ENCODE measurements at places on chromosomes 12 and 14. TPM values are rescaled to one million over a fixed set of nuclear protein-coding genes. Genes with fewer than 3 reads are reported as not detected.

- DNase-seq = no peak
- H3K27me3 ChIP-seq = no peaks in the 10 kb centered on the region
- H3K36me3 ChIP-seq = no peaks in the 10 kb centered on the region
- H3K27ac ChIP-seq = no peak overlapping the region
- peaks cover 6% of the 10 kb centered on the region for H3K4me1 ChIP-seq
These were observed 176.0 kb downstream of the CHST11 start for GRCh38 chr12:104632724-104633201.

DNA sequence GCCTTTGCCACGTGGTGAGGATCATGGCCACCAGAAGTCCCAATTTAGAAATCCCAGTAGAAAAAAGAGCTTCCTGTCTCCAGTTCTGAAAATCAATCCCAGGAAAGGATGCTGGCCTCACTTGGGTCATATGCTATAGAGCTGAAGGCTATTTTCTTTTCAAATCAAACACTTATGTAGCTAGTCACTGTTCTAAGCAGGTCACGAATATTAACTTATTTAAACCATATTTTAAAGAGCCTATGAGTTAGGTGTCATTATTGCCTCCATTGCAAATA lies 97.5 kb downstream of the VCPKMT start:
- peaks cover 20% of the 10 kb centered on the region for H3K4me1 ChIP-seq
- no peaks in the 10 kb centered on the region for H3K27me3 ChIP-seq
- peak overlapping the region; percentile 47 for H3K27ac ChIP-seq
- H3K36me3 ChIP-seq = no peaks in the 10 kb centered on the region

- H3K27me3 ChIP-seq = no peaks in the 10 kb centered on the region
- no peak overlapping the region for H3K27ac ChIP-seq
- H3K36me3 ChIP-seq = no peaks in the 10 kb centered on the region
- no peak for DNase-seq
- H3K4me3 ChIP-seq = no peak overlapping the region
- H3K4me1 ChIP-seq = no peaks in the 10 kb centered on the region
These were observed 214.9 kb upstream of the HMGA2 start for GRCh38 chr12:65609359-65609771.

- peaks cover 13% of the 10 kb centered on the region for H3K4me1 ChIP-seq
- H3K4me3 ChIP-seq = peak within 1 kb of the TSS; percentile 37
- H3K36me3 ChIP-seq = peaks cover 3% of the 10 kb centered on the region
- H3K27ac ChIP-seq = no peak within 1 kb of the TSS
These were observed at the start of gene DNAH10 for GRCh38 chr12:123761841-123762714. Gene DNAH10, plus strand, starts transcription at chr12:123762301. Its CDS starts 36 bp downstream, at chr12:123762337.

GRCh38 chr14:69315301-69315700 lies 55.3 kb downstream of the GALNT16 start:
- no peaks in the 10 kb centered on the region for H3K27me3 ChIP-seq
- peak overlapping the region; percentile 8 for H3K27ac ChIP-seq
- peaks cover 8% of the 10 kb centered on the region for H3K4me1 ChIP-seq

DNA sequence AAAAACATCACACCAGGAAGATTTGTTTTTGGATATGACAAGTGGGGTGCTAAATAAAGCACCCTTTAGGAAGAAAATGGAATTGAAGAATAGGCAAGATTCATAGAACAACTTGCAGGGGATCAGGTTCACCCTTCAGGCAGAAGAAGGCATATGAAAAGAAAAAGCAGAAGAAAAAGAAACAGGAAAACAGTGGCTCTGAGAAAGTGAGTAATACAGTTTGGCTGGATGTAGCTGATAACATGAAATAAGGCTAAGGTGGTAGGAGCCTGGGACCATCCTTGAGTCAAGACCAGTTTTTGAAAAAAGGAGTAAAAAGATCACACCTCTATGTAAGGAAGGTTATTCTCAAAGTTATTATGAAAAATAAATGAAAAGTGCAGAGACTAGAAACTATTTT lies 42.4 kb downstream of the TRIP11 start:
- no peak overlapping the region for H3K4me3 ChIP-seq
- no peak overlapping the region for H3K27ac ChIP-seq
- no peak for DNase-seq
- H3K4me1 ChIP-seq = no peaks in the 10 kb centered on the region

DNA sequence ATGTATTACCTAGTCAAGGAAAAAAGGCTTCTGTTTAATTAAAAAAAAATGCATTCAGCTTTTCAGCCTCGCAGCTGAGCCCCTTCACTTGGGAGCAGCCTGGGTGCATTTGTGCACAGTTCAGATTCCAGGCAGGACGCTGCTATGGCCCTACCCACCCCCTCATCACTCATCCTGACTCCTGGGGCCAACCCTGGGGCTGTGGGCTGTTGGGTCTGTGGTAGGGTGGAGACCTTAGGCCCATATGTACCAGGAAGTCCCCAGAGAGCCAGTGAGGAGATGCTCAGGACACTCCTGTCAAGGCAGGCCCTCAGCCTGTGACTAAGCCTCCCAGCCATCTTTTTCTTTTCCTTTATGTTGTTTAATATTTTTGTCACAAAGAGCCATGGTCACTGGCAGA lies 9.3 kb upstream of the CDCA4 start:
- no peak for DNase-seq
- no peak overlapping the region for H3K4me3 ChIP-seq
- peaks cover 10% of the 10 kb centered on the region for H3K4me1 ChIP-seq
- no peaks in the 10 kb centered on the region for H3K27me3 ChIP-seq
- no peaks in the 10 kb centered on the region for H3K36me3 ChIP-seq

The NRIP2 gene
- total RNA-seq = 1.2 TPM

DNA sequence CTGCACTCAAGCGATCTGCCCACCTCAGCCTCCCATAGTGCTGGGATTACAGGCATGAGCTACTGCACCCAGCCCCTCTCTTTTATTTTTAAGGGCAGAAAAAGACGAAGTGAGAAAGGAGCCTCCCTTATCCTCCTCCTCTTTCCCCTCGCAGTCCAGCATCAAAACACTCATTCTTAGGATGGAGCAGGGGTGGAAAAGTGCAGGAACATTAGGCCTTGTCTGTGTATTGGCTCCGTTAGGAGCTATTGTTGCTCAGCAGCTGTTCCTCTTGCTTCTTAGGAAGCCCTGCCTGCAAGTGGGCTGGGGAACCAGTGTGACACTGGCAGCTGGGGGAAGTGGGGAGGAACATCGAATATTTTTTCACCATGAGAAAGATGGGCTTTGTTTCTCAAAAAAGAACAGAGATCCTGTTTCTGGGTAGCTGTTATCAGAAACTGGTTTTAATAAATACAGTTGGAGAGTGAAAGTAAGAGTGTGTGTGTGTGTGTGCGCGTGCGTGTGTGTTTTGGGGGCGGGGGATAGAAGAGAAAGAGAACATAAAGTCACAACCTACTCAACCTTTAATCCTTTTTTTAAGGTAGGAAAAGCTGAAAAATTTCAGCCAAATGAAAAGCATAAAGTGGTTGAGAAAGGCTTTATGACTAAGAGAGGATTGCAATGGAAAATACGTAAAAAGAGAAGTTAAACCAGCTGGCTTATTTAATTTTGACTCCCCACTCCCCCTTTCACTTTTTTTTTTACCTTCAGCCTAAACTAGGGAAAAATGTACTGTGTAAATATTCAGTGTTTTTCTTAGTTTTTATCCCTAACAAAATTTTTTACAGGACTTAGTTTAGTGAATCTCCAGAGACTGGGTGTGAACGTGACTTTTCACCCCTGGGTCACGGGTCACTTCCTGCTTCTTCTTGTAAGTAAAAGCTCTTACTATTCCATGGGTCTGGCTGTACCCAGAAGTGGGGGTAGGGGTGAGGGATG lies 197.2 kb upstream of the PLEKHG7 start:
- H3K27ac ChIP-seq = peak overlapping the region; percentile 83
- no peaks in the 10 kb centered on the region for H3K36me3 ChIP-seq
- peak; percentile 94 for DNase-seq
- H3K27me3 ChIP-seq = no peaks in the 10 kb centered on the region

GRCh38 chr14:104370256-104370870 lies 209.2 kb upstream of the C14orf180 start:
- no peak overlapping the region for H3K4me3 ChIP-seq
- no peaks in the 10 kb centered on the region for H3K36me3 ChIP-seq
- no peak for DNase-seq

GRCh38 chr12:96811083-96811482 lies 96.0 kb upstream of the NEDD1 start:
- H3K27me3 ChIP-seq = no peaks in the 10 kb centered on the region
- no peak overlapping the region for H3K27ac ChIP-seq
- no peaks in the 10 kb centered on the region for H3K36me3 ChIP-seq

DNA sequence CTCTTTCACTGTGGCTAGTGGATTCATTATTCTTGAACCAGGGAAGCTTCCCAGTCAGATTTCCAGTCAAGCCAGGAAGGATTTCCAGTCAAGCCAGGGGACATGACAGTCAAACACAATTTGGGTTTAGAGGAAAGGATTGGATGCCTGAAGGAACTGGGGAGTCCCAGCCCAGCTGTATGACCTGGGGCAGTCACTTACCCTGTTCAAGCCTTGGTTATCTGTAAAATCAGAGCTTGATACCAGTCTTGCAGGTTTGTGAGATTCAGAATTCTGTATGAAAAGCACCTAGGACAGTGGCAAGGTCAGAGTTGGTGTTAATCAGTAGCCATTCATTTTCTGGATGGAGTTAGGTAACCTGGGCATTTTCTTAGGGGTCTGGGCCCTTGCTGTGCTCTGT lies 152.7 kb downstream of the CHST11 start:
- DNase-seq = no peak
- H3K4me3 ChIP-seq = no peak overlapping the region
- H3K36me3 ChIP-seq = no peaks in the 10 kb centered on the region
- H3K27me3 ChIP-seq = no peaks in the 10 kb centered on the region
- peaks cover 15% of the 10 kb centered on the region for H3K4me1 ChIP-seq

DNA sequence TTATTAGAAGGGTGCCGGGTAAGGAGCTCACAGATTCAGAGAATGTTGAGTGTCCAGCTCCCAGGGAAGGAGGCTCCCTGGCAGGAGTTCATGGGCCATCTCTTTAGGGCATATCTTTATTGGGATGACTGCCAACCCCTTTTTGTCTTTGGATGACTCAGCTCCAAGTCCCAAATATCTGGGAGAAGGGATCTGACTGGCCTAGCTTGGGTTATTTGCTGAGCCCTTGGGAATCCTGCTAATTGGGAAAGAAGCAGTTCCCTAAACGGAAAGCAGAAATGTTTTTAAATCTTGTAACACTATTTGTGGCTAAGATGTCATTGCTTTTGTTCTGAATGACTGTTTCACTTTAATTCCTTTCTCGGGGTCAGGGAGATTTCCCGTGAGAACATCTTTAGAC lies 12.6 kb downstream of the DDX55 start:
- no peak overlapping the region for H3K27ac ChIP-seq
- no peak for DNase-seq
- no peak overlapping the region for H3K4me3 ChIP-seq
- no peaks in the 10 kb centered on the region for H3K4me1 ChIP-seq

- DNase-seq = no peak
- peaks cover 54% of the 10 kb centered on the region for H3K36me3 ChIP-seq
These were observed 9.0 kb downstream of the LGALS3 start for GRCh38 chr14:55138091-55138490.

The RASSF9 gene
- 1.7 TPM for total RNA-seq

GRCh38 chr14:92511453-92512238 lies 1.9 kb upstream of the RIN3 start:
- no peaks in the 10 kb centered on the region for H3K36me3 ChIP-seq
- H3K27ac ChIP-seq = no peak overlapping the region
- DNase-seq = no peak

Data from vagina (tissue), 2 donors.